GM12891 (cell line): ENCODE measurements at places on chromosomes 11 and 22.

- DNase-seq, result no peak
Observed at GRCh38 chr11:15473954-15474837, 359.5 kb downstream of the INSC start.

GRCh38 chr22:50728523-50728931 lies 9.5 kb upstream of the ACR start:
- no peak for DNase-seq

DNA sequence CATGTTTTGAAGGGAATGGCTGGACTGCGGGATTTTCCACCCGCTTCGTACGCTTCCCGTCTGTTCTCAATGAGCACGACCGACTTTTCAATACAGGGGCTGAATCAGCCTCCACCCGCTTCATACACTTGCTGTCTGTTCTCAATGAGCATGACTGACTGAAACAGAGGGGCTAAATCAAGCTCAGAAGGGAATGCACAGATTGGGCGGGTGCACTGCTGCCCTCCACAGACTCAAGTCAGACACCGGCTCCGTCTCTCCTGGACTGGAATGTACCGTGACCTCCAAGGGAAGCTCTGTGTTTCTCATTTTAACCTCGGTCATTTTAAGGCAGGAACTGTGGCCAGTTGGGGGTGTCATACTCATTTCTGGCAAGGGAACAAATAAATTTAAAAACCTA lies 48.5 kb downstream of the BRD1 start:
- no peak for DNase-seq

GRCh38 chr11:120024586-120024985 lies 113.3 kb downstream of the TRIM29 start:
- no peak for DNase-seq

- peak; percentile 41 for DNase-seq
Observed at GRCh38 chr11:61917334-61918109, at the start of gene RAB3IL1. Gene RAB3IL1 (minus strand): TSS chr11:61917566. CDS start chr11:61917367, 199 bp downstream.

DNA sequence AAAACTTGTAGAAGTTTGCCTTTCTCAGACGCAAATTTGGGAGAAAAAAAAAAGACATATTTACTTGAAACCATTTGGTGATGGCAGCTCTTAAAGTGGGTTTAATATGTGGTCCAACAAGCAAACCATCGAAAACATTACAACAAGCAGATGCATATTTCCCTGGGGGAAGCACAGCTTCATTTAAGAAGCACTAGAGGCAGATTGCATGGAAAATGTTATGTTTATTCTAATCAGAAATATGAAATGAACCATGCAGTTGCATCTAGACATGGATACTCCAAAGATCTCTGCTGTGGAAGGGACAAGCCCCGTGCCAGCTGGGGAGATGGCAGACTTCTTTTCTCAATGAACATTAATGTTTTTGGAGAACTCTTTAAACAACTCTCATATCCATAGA lies 57.4 kb upstream of the PARVA start:
- no peak for DNase-seq

DNA sequence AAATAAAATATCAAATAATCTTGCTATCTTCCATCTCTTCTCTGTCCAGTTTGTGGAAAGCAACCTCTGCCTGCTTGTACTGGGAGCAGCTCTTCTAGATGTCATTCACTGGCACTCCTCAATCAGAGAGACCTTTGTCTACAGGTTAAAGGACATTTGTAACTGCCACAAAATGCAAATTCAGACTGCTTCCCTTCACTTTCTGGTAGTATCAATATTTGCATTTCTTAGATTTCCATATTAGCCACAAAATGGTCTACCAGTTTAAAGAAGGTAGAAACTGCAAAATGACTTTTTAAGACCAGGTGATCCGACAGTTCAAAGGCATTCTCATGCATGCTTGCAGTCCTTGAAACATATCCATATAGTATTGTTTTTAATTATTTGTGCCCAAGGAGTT lies 51.7 kb upstream of the RCN1 start:
- DNase-seq, result no peak

- no peak for DNase-seq
Observed at GRCh38 chr11:9089636-9090035, 1.8 kb downstream of the SCUBE2 start.

- DNase-seq, result no peak
Observed at GRCh38 chr22:46390652-46391301, 55.3 kb downstream of the TRMU start.

- no peak for DNase-seq
Observed at GRCh38 chr11:18264035-18264434, 2.0 kb upstream of the SAA1 start.

DNA sequence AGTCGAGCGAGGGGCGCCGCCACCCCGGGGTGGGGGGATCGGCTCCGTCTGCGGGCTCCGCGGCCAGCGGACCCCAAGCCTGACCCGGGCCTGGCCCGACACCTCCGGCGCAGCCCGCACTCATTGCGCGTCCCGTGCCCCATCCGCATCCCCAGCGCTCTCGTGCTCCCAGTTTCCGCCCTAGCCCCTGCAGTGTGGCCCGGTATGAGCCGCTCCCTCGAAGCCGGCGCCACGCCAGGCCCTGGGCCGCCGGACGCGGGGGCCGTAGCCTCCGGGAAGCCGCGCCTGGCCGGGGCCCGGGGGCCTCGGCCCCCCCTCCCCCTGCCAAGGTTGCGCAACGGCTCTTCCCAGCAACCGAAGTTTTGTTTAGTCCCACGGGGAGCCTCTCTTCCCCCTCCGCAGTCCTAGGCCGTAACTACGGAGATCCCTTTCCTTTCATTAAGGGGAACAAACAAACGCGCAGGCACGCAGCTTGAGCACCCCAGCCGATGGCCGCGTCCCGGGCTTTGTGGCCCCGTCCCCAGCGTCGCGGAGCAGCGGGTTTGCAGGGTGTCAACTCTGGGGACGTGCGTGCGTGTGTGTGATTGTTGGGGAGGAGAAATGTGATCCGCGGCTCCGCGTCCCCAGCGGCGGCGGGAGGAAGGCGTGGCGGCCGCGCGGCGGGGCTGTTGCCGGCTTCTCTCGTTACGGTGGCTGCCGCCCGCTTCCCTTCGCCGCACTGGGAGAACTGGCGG lies 883 bp downstream of the HIPK3 start:
- DNase-seq, result peak; percentile 41

DNA sequence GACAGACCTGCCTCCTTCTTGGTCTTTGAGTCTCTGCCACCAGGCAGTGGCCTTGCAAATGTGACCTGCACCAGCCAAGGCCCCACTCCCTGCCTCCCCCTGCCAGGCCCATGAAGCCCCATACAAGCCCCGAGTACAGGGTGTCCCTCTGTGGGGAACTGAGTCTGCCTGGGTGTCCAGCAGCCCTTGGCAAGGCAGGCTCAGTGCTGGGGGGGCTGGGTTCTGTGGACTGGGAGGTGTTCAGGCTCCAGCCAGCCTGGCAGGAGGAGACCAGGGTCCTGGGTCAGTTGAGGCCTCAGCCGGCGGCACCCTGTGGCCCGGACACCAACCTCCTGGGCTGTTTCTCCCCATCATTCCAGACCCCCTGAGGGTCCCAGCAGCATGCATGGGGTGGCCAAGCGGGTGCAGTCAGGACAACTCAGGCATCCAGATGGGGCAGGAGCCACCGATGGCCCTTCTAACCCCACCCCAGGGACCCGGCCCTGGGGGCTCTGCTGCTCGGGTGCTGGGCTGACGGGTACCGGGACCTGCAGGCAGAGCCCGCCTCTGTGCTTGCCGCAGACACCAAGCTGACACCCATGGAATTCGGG lies 5.7 kb downstream of the MUC5AC start:
- no peak for DNase-seq

DNA sequence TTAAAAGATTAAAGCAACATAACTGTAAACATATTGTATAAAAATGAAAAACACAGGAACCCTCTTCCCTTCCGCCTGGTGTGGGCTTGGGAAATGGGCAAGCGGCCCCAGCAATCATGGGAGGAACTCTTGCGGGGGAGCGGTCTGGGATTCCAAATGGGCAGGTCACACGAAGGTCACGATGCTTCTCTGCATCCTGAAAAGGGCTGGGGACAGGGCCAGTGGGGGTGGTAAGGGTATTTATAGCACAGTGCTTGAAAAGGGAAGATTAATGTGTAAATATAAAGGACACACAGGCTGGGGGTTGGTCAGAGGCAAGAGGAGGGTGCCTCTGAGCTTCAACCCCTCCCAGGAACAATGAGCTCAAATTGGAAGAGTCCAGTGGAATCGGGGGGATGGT lies 46.9 kb upstream of the OR4B1 start:
- DNase-seq, result no peak

- no peak for DNase-seq
Observed at GRCh38 chr22:35470903-35471321, 69.7 kb upstream of the RASD2 start.

DNA sequence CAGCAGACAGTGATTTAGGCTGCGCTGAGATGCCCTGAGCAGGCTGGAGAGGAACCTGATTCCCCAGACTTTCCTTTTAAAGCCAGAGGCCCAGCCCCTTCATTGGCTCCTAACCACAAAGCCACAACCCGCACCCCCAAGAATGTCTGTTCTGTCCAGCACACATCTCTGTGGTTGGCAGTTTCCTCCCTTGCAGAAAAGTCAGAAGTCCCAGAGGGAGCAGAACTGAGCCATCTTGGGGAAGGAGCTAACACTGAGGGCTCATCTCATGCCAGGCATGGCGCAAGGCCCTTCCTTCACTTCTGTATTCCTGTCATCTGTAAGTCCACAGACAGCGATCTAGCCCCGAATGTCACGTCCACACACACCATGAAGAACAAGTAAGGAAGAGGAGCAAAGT lies 97.1 kb upstream of the SYT13 start:
- DNase-seq, result no peak

DNA sequence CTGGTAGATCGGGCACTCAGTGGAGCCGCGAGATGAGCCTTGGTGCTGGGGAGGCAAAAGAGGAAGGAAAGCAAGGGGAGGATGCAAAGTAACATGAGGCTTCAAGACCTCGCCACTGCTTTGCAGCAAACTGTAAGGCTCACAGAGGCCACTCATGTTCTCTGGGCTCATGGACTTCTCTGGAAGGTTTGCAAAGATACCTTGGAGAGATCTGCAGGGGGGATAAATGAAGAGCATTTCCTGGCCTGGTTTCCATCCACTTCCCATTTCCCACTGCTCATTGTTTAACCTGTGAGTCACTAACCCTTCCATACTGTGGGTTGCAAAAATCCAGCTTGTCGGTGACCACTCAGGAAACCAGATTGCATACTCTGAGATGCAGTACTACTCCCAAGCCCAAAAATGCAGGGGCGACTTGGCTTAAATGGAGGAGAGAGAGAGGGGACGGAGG lies 38.5 kb downstream of the OSBP2 start:
- no peak for DNase-seq

DNA sequence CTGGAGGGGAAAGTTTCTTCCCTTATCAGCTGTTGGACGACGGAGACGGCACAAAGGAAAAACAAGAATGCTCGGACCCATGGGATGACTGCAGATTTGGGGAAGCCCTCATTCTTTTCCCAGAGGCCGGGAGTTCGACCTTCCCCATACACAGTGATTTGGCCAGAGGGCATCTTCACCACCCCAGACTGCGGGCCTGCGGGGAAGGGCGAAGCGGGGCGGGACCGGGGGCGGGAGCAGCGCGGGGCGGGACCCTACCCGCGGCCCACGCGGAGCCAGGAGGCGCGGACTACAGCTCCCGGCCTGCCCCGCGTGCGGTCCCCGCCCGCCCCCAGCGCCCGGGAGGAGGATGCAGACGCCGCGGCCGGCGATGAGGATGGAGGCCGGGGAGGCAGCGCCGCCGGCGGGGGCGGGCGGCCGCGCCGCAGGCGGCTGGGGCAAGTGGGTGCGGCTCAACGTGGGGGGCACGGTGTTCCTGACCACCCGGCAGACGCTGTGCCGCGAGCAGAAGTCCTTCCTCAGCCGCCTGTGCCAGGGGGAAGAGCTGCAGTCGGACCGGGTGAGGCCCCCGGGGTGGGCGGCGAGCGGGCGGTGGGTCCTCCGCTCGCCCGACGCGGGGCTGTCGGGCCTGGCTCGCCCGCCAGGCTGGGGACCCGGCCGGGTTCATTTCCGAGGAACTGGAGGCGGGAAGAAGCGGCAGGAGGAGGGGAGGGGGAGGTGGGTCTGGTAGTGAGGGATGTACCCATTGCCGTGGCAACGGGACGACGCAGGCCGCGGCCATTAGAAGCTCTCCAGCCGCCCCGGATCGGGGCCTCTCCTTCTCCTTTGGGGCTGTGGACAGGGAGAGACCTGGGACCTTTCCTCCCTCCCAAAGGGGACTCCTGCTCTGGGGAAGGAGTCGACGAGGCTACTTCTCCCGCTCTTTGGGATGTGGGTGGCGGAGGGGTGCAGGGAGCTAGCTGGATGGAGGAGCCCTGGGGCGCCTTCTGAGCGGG lies at the start of gene KCTD17:
Gene KCTD17 (plus strand): TSS at position 352 of the 995 bp plus-strand sequence. CDS start 19 bp downstream, at position 371.
- DNase-seq, result peak; percentile 99

DNA sequence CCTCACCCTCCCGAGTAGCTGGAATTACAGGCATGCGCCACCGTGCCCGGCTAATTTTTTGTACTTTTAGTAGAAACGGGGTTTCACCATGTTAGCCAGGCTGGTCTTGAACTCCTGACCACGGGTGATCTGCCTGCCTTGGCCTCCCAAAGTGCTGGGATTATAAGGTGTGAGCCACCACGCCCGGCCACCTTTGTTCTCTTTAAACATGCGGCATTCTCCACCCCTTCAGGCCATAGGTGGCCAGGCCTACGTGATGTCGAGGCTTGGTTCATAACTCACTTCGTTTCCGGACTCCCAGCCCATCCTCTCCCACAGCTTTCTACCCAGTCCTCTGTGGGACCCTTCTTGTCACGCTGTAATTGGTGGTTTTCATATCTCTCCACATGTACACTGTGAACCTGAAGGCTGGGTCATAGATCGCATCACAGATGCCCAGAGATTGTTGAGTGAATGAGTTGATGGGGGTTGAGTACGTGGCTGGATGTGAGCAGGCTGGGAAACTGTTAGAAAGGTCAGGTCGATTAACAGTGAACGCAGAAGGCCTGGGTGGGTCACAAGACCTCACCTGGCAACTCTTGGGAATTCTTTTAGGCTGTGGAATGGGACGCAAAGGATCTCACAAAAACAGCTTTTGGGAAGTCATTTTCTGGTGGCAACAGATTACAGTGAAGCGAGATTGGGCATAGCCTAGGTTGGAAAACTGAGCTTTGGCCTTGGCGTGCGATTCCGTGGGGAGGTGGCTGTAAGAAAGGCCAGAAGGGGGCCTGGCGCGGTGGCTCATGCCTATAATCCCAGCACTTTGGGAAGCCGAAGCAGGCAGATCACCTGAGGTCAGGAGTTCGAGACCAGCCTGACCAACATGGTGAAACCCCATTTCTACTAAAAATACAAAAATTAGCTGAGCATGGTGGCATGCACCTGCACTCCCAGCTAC lies 44.5 kb downstream of the ST14 start:
- DNase-seq, result no peak

DNA sequence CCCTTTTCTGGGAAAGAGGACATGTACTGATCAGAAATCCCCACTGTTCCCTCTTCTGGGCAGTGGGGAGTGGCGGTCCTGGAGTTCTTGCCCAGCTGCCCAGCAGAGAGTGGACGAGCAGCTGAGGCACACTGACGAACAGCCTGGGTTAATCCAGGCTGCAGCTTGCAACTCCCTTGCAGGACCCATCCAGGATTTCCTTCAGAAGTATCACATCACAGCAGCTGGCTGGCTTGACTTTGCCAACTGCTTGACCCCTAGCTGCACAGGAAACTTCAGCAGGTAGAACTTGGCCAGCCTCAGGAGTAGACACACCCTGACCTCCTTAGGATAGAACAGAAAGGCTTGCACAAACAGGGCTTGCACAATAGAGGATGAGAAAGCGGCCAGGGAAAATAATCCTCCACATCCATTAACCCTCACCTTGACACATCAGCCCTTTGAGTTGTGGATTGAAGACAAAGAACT lies 27.9 kb upstream of the FZD4 start:
- DNase-seq, result no peak

GRCh38 chr22:19674129-19674928 lies 40.0 kb upstream of the SEPTIN5 start:
- DNase-seq, result no peak

GRCh38 chr11:110903830-110904229 lies 191.6 kb upstream of the ARHGAP20 start:
- no peak for DNase-seq
